ENCODE measurements at places on chromosomes 3 and 15.

GRCh38 chr15:33215941-33216872 lies 21.7 kb upstream of the FMN1 start:
- peak; percentile 41 for DNase-seq

- peak; percentile 84 for DNase-seq
Observed at GRCh38 chr15:75672646-75673425, 25.1 kb downstream of the SNX33 start.

DNA sequence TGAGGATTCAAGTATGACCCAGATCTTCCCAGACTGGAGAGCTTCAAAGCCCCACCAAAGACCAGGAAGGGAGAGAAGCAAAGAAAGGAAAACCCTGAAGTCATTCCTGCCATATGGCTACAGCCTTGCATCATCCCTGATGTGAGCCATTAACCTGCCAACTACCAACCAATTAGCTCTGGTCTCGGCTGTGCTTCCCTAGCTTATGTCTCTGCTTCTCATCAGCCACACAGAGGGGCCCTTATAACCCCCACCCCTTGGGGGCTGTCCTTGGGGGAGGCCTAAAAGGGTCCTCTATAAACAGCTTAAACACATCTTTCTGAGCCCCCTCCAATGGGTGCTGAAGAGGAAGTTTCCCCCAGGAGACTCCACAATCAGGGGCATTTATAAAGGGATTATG lies 52.8 kb downstream of the NOX5 start:
- DNase-seq, result no peak

DNA sequence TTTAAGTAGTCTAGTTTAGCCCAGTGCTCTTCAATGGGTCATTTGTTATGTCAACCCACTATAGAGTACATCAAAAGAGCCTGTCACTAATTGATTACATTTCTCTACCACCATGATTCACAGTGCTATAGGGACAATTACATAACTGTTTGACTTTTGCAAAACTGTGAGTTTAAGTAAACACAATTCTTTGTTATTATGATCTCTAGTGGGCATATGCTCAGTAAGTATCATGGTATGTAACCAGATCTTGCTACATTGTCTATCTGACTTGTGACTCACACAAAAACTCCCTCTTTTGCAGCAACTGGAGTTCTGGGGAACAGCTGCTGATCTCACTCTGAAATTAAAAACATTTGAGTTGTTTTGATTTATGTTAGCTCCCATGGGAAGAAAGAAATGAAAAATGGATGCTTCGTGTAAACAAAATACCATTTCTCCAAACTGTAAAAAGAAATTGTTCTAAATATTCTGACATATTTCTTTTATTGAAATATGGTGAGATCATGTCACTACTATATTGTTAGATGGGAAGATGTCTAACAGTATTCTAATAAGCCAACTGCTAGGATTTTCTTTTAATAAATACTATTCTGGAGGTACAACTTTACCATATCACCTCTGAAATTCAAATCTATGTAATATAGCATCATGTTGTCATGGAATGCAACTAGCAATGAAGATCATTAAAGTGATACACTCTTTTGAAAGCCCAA lies 470.4 kb downstream of the ROBO1 start:
- peak; percentile 93 for DNase-seq

DNA sequence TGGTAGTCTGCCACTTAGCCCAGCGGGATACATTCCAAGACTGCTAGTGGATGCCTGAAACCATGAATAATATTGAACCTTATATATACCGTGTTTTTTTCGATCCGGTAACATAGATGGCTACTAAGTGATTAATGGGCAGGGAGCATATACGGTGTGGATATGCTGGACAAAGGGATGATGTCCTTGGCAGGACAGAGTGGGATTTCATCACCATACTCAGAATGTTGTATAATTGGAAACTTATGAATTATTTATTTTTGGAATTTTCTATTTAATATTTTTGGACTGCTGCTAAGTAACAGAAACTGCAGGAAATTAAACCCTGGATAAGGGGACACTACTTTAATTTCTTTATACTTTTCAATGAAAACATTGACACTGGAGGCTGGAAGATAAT lies 53.2 kb downstream of the ASTE1 start:
- no peak for DNase-seq

GRCh38 chr3:8493744-8494143 lies 7.9 kb upstream of the LMCD1 start:
- DNase-seq, result no peak

DNA sequence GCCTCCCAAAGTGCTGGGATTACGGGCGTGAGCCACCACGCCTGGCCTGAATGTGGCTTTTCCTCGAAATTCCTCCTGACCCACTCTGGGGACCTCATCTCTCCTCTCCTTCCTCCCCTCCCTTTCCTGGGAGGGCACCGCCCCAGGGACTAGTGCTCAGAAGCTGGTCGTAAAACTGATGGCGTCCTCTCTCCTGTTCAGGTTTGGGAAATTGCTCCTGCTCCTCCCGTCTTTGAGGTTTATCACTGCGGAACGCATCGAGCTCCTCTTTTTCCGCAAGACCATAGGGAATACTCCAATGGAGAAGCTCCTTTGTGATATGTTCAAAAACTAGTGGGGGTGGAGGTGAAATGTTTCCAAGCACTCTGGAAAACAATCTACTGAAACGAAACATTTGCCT lies 7.0 kb downstream of the NR2E3 start:
- DNase-seq, result no peak

DNA sequence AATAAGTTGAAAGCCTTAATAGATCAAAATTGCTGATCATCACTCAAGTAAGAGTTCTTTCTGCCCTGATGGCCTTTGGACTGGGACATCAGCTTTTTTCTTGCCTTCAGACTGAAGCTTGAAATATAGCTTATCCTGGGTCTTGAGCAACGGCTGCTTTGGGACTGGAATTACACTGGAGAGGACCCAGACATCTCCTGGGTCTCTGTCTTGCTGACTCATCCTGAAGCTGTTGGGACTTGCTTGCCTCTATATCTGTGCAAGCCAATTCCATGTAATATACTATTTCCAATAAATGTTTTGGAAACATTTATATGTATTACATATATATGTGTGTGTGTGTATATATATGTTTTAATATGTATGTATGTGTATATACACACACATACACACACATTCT lies 260.2 kb downstream of the PDZRN3 start:
- no peak for DNase-seq

DNA sequence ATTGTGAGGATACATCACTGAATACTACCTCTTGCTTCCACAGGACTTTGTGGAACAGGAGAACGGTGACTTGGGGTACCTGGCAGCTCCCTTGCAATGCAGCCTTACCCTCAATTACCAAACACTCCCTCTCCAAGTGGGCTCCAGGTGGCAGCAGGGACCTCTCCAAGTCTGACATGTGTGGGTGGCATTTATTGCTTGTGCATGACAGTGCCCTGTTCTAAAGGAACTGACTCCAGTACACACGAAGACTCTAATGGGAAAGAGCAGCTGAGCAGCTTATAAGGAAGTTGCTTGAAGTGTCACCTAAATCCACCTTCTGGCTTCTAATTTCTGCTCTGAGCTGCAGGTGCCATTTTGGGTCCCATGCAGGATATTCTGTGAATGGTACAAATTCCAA lies 174.1 kb upstream of the SLCO3A1 start:
- no peak for DNase-seq

- DNase-seq, result no peak
Observed at GRCh38 chr3:112802338-112802737, 44.3 kb downstream of the CD200R1L start.

GRCh38 chr3:3087716-3088465 lies 22.3 kb downstream of the IL5RA start:
- DNase-seq, result no peak

DNA sequence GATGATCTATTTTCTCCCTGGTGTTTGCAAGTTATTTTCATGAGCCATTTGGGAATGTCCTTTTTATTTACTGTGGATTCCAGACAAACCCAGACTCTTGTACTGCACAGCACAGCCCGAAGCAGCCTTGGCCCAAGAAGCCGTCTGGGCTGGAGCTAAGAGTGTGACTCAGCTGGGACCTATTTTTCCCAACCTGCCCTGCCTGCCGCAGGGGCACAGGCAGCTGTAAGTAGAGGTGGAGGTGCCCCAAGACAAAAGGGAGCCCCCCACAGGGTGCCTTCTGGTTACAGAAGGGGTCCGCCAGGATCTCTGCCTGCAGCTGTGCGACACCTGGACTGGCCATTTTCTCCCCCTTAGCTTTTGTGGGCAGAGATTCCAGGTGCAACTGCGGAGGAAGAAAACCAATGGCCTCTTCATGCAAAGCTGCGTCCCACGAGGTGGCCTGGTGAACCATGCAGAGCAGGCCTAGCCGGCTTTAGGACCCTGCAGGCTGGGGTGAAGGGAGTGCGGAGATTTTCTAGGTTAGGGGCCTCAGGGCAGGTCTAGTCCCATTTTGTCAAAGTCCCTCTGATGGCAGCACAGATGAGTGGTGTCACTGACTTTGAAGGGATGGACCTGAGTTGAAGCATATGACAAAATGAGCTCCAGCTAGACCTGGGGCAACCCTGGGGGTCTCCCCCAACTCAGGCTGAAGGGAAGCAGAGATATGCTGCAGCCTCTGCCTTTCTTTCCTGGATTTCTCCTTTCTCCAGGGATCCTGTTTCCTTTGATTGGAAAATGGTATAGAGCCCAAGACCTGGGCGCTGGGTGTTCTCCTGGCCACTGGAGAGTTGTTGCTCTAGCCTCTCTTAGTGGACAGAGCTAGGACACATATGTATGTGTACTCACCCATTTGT lies 131.2 kb downstream of the KLF13 start:
- peak; percentile 75 for DNase-seq

GRCh38 chr3:187978433-187979011 lies 175.4 kb upstream of the LPP start:
- peak; percentile 72 for DNase-seq

GRCh38 chr3:17070161-17070959 lies 185.6 kb downstream of the PLCL2 start:
- DNase-seq, result peak; percentile 64

DNA sequence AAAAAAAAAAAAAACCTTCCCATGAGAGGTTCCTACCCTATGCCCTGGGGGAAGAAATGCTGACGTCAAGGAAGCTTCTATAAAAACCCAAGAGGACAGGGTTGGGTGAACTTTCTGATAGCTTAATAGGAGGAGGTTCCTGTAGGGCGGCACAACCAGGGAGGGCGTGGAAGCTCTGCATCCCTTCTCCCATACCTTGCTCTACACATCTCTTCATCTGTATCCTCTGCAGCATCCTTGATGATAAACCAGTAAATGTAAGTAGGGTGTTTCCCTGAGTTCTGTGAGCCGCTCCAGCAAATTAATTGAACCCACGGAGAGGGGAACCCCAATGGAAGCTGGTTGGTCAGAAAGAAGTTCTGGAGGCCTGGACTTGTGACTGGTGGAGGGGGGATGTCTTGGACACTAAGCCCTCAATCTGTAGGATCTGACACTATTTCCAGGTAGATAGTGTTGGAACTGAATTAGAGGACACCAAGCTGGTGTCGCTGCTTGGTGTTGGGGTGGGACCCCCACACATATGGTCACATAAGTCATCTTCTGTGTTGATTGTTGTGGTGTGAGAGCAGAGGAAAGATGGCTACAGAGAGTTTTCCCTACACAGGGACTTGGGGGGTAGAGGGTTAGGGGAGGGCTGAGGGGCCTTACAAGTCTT lies 91.5 kb downstream of the ST6GAL1 start:
- DNase-seq, result no peak

- no peak for DNase-seq
Observed at GRCh38 chr3:183725387-183725786, 27.8 kb downstream of the YEATS2 start.

GRCh38 chr3:42102571-42102970 lies 11.4 kb downstream of the TRAK1 start:
- DNase-seq, result no peak

All from HCEC 1CT (cell line).